ENCODE measurements at places on chromosomes 16 and 17.

DNA sequence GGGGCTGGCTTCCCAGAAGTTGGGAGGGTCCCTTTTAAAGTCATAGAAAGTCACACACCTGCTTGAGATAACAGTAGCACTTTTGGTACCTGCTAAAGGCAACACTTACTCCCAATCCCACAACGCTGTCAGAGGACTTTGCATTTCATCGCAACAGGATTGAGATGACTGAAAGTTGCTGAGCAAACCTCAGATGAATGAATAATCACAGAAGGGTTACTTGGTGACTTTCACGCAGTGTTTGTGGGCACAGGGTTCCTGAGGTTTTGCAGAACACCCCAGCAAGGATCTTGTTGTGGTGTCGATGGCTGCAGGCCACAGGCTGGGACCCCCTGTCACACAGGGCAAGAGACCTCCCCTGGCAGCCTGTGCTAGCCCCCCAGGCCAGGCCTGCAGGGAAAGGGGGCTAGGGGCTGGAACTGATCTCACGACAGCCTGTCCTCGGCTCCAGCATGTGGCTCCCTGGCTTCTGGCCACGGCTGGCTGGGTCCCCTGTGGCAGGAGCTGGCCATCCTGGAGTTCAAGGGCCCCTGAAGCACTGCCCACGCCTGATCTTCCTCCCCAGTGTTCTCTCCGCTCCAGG, 79.4 kb upstream of the CBX4 start:
- DNase-seq = no peak

- DNase-seq = no peak
These were observed 24.2 kb upstream of the NXPH3 start for GRCh38 chr17:49551221-49552069.

GRCh38 chr16:81975637-81976036, 35.6 kb downstream of the SDR42E1 start:
- no peak for DNase-seq

DNA sequence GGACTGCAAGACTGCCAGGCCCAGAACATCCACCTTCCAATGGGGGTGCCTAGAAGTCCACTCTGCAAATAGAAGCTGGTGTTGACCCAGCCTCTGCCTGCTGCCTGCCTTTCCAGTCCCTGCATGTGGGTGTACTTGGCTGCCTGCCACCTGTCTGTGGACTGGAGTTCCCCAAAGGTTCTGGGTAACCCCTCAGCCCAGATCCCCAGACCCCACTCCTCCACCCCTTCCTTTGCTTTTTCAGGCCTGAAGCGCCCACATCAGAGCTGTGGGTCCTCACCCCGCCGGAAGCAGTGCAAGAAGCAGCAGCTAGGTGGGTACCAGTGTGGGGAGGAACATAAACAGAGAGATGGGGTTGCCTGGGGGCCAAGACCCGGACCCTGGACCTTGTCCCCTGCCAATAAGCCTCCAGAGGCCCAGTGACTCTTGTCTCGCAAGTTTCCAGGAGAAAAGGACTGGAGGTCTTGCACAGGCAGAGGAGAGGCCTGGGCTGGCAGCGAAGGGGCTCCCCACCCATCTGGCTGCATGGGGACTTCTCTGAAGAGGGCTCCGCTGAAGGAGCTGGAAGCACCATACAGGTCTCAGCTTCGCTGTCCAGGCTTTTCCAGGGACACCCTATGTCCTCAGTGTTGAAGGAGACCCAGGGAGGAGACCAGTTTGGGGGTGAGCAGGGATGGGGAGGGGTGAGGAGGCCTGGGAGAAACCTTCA, 34.3 kb downstream of the NLRC5 start:
- peak; percentile 78 for DNase-seq

GRCh38 chr16:52677501-52677900, 130.6 kb upstream of the TOX3 start:
- no peak for DNase-seq

- no peak for DNase-seq
These were observed 39.8 kb upstream of the METTL16 start for GRCh38 chr17:2551493-2551892.

DNA sequence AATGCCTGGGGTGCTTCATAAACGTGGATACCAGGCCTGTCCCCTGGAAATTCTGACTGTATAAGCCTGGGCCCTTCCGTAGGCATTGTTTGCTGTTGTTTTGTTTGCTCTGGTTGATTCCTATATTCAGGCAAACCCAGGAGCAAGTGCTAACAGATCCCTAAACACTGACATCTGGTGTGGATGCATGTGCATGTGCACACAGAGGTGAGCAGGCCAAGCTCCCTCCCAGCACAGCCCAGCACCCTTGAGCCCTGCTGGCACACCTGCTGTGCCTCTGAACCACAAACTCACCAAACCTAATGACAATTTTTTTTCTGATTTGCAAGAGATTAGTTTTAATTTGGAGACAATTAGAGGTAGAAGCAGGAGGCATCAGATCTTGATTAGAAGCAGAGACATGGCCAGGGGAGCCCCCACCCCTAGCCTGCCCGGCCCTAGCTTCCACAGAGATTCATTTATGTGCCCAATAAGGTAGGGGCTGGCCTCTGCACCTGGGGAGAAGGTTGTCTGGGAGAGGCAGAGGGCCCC, 40.4 kb downstream of the TMEM132E start:
- no peak for DNase-seq

GRCh38 chr16:61887903-61888302, 148.3 kb downstream of the CDH8 start:
- DNase-seq = no peak

Data from effector memory CD4-positive, alpha-beta T cell (primary cell).